ENCODE measurements at places on chromosomes 3 and 15.

DNA sequence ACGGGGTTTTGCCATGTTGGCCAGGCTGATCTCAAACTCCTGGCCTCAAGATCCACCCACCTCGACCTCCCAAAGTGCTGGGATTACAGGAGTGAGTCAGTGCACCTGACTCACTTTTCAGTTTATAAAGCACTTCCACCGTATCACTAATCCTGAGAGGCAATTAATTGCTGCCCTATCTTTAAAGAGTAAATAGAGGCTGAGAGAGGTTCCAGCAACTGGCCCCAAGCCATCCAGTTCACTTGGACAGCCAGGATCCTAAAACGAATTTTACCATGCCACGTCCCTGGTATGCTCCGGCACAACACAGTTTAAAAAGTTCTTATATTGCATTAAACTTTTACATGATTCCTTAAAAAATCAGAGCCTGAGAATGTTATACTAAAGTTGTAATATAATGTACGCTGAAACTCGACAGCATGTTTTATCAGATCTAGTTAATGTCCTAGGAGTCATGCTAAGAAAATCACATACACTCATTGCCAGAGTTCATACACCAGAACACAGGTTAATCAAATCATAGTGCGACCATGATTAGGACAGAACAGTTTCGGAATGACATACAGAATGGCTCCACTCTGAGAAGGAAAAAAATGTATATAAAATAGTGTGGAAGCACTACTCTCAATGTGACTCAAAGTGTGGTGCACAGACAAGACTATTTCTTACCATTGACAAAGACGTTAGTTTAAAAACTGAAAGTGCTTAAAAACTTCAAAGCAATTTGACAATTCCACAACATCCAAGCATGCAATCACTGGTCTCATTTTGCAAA lies 125.4 kb downstream of the ULK4 start:
- no peak for DNase-seq

GRCh38 chr3:4809922-4810321 lies 169.3 kb upstream of the BHLHE40 start:
- peak; percentile 76 for DNase-seq

DNA sequence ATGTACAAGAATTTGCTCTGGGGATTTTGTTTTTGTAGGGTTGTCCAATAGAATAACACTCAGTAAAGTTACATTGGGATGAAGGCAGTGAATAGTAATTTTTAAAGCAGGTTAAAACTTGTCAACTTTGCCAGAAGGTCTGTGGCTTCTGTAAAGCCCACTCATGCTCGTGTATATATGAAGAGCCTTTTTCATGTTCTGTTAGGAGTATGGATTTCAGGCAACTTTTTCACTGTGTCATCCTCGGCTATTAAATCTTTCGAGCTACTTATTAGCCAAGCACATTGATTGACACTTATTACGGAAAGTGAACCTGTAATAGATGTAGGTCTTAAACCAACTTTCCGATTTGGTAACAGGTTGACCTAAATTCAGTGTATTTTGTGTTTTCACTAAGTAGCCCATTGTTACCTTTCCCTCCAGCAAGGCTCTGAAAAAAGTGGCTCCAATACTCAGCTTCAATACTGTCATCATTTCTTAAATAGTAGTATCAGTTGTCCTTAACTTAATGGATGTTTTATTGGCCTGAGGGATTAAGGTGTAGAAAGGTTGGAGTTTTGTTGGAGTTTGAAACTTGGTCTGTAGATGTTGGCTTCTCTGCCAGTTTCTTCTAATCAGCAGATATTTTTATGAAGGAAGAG lies 1.7 kb downstream of the PAK2 start:
- no peak for DNase-seq

DNA sequence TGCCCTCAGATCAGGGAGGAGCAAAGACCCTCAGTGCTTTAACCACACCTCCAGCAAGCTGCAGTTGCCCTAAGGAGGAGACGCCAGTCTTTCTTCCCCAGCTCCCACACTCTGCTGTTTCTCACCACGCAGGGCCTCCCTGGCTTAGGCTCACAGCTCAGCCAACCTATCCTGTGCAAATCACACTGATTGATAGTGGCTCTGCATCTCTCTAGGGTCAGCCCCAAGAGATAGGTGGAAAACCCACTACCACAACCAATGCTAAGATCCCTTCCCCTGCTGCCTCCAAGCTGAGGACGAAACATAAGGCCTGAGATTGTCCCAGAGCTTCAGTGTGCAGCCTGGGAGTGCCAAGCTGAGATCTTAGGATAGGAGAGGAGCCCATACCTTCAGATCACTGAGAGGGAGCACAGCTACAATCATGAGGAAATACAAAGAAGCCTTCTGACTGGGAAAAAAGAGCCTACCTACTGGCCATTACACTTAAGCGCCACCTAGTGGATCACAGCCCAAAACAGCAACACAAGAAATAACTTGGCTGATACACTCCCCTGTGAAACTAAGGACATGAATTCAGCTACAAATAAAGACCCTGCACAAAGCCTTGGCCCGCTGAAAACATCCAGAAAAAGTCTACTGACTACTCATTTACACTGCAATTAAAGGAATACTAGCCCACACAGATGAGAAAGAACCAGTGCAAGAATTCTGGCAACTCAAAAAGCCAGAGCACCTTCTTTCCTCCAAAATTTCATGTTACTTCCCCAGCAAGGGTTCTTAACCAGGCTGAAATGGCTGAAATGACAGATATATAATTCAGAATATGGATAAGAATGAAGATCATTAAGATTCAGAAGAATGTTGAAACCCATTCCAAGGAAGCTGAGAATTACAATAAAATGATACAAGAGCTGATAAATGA lies 271.5 kb upstream of the DCBLD2 start:
- peak; percentile 78 for DNase-seq
